ENCODE measurements at places on chromosomes 5 and 9.

GRCh38 chr5:161547406-161547737, 847 bp upstream of the GABRB2 start:
- DNase-seq, result no peak

- no peak for DNase-seq
These were observed 6.2 kb downstream of the ETF1 start for GRCh38 chr5:138536665-138537315.

DNA sequence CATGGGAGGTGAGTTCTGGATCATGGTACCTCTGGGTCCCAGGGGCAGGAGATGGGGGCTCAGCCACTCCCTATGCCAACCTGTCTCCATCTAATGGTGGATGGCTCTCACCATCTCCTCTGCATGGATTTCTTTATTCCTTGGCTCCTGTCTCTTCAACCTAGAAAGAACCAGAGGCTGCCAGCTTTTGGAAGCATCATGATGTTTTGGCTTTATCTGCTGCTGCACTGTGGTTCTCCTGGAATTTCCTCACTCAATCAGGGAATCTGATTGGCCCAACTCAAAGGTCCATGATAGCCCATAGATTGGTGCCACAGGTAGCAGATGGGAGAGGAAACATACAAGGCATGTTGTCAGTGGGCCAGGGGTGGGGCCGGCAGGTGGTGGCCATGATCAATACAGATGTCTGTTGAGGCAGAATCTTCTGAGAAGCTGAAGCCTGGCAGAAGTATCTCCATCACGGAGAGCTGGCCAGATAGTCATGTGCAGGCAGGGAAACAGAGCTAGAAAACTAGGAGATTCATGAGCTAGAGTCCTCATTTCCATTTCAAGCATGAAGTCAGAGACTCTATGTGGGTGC, 158.2 kb downstream of the MACROH2A1 start:
- DNase-seq, result no peak

DNA sequence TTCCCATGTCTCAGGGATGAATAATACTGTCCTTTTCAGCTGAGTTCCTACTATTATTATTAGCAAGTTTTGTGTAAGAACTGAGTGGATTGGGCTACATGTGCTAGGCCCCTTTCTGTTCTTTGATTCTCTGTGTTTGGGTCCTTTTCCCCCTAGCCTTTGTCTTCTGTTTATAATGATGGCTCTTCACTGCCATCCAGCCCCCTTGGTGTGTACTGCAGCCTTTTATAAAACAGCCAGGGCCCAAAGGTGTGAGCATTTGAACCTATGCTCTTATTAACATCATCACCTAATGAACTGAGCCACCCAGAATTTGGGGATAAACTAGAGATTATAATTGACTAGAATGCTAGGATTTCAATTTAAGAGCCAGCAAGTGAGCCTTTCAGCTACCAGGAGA, 52.6 kb downstream of the PLAC8L1 start:
- DNase-seq, result no peak

DNA sequence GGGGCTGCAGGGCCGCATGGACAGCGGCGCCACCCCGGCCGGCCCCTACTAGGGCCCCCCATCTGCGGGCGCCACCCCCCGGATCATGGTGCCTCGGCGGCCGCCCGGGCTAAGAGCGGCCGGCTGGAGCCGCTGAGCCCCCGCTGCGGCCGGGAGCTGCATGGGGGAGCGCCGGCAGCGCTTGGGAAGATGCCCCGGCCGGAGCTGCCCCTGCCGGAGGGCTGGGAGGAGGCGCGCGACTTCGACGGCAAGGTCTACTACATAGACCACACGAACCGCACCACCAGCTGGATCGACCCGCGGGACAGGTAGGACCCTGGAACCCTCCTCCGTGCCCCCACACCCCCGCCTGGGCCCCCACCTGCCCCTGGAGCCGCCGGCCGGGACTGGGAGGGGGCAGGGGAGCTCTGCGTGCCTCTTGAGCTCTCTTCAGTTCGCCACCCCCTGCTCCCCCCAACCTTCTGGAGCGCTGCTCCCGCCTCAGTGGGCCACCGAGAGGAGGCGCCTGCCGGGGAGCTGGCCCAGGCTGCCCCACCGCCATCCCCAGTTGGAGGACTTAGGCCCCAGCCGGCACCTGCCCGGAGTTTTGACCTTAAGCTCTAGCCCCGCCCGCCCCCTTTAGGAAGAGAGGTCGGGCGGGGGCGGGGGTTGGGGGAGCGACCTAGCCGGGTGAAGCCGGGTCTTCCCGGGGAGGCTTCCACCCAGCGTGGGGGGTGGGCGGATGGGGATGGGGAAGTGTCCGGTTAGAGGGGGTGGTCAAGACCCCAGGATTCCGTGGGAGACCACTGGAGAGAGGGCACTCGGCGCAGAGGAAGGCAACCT, 730 bp downstream of the WWC1 start:
- DNase-seq, result no peak

GRCh38 chr9:71271602-71272001, 150.2 kb upstream of the TRPM3 start:
- no peak for DNase-seq

- no peak for DNase-seq
These were observed 65.7 kb upstream of the EQTN start for GRCh38 chr9:27362447-27363210.

GRCh38 chr5:3311433-3311832, 284.2 kb upstream of the IRX1 start:
- no peak for DNase-seq

DNA sequence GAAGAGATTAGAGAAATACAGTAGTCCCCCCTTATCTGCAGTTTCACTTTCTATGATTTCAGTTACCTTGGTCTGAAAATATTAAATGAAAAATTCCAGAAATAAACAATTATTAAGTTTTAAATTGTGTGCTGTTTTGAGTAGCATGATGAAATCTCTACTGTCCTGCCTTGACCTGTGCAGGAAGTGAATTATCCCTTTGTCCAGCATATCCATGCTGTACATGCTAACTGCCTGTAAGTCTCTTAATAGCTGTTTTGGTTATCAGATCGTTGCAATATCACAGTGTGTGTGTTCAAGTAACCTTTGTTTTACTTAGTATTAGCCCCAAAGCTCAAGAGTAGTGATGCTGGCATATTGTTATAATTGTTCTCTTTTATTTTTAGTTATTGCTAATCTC, 11.2 kb upstream of the JAK2 start:
- no peak for DNase-seq

DNA sequence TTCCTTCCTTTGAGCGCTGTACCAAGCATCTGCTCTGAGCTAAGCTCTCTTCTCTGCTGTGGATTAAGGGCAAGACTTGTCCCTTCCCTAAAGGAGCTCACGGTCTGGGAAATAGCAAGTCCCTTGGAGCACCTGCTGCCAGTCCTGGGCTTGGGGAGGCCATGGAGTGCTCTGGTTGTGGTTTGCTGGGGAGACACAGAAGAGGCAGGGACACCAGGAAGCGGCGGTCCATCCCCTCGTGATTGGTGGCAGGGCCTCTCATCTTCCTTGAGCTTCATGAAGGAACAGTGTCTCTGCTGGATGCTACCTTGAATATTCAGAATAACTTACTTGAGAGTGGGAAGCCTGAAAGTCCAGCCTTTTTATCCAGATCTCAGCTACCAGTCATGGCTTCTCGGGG, 35.3 kb downstream of the COL5A1 start:
- DNase-seq, result no peak

DNA sequence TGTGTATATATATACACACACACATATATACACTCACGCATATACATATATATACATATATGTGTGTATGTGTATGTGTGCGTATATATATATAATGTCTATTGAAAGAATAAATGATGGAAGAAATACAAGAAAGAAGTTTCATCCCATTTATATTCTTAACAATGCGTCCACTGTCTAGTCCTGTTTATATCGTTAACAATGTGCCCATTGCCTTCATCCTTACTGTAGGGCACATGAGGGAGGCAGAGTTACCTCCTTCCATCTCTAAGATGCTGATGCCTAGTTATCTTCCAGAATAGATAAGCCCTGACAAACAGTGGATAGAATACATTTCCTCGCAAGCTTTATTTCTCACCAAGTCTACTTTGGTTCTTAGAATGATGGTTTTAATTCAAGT, 389.8 kb upstream of the SEMA6A start:
- no peak for DNase-seq
